Activated CD4-positive, alpha-beta memory T cell treated with anti-CD3 and anti-CD28 coated beads, Interleukin-2, amount 10 ng/mL, durations not matched to agents 7 days and 5 days (primary cell): ENCODE measurements at places on chromosomes 2 and 18. TPM values are rescaled to one million over a fixed set of nuclear protein-coding genes. Genes with fewer than 3 reads are reported as not detected.

The SNED1 gene
- 32.6 TPM for total RNA-seq

DNA sequence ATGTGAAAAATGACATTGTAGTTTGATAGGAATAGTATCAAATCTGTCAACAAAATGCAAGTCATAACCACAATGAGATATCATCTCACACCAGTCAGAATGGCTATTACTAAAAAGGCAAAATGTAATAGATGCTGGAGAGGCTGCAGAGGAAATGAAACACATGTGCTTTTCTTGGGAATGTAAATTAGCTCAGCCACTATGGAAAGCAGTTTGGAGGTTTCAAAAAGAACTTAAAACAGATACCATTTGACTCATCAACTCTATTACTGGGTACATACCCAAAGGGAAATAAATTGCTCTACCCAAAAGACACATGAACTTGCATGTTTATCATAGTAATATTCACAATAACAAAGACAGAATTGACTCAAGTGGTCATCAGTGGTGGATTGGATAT lies 572.6 kb downstream of the TRIB2 start:
- no peak for DNase-seq

DNA sequence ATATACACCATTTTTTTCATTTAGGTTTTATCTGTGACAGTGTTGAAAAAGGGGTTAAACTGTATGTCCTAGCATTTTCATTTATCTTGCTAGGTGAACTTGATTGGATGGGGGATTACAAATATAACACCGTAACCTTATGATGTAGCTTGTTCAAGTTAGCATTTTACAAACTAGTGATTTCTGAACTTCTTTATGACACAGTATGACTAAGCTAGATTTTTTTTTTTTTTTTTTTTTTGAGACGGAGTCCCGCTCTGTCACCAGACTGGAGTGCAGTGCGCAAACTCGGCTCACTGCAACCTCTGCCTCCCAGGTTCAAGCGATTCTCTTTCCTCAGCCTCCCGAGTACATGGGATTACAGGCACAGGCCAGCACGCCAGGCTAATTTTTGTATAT lies 47.1 kb downstream of the KCMF1 start:
- no peak for DNase-seq

GRCh38 chr2:138565230-138565598 lies 63.6 kb downstream of the SPOPL start:
- no peak for DNase-seq

DNA sequence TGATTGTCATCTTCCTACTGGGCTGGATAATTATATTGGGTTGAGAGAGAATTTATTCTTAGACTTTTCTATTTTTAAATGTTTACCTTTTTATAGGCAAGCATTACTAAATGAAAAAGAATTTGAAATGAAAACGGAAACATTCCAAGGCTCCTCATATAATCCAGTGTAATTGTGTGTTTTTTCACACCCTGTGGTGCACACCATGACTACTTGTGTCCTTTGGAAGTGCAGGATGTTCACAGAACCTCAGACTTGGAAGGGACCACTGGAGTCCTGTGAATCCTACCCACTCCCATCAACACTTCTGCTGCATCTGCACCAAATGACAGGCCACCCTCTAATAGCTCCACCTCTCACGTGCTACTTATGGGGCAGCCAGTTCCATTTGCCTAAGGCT lies 48.0 kb downstream of the NAT8 start:
- DNase-seq, result no peak
